ENCODE measurements at places on chromosomes 1 and 21.

DNA sequence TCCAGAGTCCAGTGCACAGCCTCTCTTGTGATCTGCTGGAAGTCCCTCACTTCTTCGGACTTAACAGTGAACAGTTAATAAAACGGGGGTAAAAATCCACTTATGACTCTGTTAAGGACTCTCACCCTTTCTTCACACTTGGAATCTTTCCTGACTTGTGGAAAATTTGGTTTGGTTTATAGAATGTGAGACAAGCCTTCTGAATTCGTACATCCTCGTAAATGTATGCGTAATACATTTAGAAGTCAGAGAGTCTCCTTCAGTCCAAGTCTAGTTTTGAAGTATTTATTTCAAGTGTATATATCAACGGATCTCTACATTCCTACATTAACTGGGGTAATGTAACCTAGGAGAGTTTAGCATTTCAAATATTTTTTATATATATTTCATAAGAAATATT, 270.4 kb downstream of the KCNJ6 start:
- DNase-seq = no peak

DNA sequence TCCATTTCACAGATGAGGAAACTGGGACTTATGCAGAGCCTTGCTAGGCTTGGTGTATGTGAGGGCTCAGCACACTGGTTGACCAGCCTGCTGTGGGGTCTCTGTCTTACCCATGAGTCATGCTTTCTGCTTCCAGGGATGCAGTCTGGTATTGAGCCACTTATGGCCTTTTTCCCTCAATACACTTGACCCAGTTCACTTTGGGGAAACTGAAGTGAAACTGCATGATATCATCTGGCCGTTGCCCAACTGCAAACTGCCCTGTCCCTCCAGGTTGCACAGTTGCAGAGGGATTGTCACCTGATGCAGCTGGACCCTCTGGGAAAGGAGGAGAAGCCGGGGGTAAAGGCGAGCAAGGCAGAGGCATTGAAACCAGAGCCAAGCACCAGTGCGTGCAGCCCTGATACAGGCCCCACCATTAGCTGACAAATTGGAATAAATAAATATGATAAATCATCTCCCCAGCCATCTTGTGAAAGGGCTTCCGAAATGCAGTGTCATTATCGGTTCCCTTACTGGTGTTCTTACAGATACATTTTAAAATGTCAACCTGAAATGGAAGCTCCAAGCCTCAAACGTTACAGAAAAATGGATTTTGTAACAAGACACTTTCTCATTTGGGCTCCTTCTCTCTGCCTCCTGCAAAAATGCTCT, 39.3 kb upstream of the DUSP10 start:
- DNase-seq = peak; percentile 36

DNA sequence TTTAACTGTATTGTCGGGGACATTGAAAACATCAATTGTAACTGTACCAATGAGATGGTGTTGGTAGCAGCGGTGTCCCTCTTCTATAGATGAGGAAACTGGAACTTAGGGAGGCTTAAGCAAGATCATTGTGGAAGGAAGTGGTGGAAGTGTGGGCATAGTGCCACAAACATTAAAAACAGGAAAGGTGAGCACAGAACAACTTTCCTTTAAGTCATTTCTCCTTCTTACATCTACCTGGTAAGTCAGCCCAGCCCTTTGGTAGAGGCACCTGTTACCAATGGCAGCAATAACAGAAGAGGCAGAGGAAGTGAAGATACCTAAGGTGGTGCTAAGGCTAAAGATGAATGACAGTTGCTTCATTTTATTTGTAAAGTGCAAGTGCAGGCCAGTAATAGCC, 12.0 kb upstream of the CTSS start:
- DNase-seq = no peak

GRCh38 chr1:175198332-175198731, 5.8 kb upstream of the KIAA0040 start:
- no peak for DNase-seq

- no peak for DNase-seq
Measured at GRCh38 chr1:90993245-90993644, 28.6 kb downstream of the ZNF644 start.

- DNase-seq = no peak
Measured at GRCh38 chr1:100321506-100321905, 30.8 kb upstream of the CDC14A start.

DNA sequence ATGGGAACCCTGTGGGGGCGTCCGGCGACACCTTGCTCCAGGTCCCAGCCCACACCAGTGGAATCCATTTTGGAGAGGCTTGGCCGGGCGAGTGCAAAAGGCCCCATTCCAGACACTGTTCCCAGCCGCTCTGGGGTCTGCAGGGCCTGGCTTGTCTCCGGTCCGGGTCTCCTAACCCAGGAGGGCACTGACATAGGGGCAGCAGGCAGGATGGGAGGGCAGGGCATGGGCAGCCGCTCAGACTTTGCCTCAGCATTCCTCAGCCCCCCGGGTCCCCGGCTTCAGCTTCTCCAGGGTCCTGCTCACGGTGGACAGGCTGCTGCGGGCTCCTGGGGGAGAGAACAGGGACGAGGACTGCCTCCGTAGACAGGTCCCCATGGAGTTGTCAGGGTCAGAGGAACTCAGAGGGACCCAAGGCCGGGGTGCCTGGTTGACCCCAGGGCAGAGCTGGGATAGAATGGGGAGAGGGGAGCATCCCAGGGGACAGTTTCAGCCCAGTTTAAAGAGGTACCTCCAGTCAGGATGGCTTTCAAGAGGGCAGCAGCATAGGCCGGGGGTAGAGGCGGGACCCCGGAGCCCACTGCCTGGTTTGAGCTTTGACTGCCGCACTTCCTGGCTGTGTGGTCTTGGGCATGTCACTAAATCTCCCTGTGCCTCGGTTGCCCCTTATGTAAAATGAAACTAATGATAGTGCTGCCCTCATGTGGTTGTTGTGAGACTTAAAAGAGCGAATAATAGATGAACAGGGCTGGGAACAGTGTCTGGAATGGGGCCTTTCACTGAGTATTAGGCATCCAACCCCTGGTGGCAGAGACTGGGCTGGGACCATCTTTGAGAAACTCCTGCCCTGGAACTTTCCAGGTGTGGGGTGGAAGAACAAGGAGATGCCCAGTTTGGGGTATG, 3.7 kb downstream of the KNCN start:
- no peak for DNase-seq

- DNase-seq = no peak
Measured at GRCh38 chr1:156320560-156320959, 17.5 kb downstream of the CCT3 start.

- DNase-seq = no peak
Measured at GRCh38 chr1:204131978-204132377, 19.9 kb downstream of the ETNK2 start.

DNA sequence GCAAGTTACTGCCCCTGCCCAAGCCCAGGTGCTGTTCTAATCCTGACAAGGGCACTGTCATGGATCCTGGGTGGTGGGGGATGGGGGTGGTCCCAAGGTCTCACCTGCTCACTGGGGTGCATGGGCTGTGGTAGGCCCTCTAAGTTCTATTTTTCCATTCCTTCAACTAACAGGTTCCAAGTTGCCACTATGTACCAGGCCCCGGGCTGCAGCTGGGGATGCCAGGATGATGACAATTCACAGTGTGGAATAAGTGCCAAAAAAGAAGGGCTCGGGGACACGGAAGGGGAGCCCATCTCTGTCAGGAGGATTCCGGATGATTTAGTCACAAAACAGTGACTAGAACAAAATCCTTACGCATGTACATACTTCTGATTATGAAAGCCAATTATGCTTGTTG, 76.0 kb downstream of the STUM start:
- DNase-seq = no peak

DNA sequence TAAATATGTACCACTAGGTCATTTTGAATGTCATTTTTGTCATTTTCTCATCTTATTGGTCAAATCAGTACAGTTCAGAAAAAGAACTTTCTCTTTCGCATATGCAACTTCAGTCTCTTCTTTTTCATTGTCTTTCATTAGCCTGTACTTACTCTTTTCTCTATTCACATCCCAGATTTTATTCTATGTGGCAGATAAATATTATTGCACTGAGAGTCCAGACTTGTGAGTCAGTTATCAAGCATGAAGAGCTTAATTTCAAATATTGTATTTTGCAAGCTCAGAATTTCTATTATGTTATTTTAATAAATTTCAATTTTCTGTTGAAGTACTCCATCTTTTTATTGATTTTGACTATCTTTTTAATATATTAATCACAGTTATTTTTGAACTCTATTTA, 105.2 kb upstream of the PALMD start:
- no peak for DNase-seq

- DNase-seq = peak; percentile 26
Measured at GRCh38 chr1:203440771-203441170, 34.8 kb upstream of the PRELP start.

DNA sequence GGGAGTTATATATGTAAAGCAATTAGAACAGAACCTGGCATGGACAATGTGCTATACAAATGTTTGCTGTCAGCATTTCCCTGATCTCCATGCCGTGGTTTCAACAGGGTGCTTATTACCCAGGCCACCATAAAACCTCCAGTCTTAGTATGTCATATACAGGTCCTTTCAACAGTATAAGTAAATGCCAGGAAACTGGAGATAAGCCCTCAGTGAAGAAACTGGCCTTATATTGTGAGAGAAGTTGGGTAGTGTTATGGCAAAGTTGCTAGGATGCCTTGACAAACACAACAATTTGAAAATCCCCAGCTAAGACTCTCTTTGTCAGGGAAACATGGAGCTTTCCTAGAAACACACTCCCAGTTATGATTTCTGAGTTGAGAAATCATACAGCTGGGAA, 850.2 kb upstream of the ADAMTS5 start:
- no peak for DNase-seq

GRCh38 chr1:221641811-221642210, 100.1 kb downstream of the DUSP10 start:
- no peak for DNase-seq

DNA sequence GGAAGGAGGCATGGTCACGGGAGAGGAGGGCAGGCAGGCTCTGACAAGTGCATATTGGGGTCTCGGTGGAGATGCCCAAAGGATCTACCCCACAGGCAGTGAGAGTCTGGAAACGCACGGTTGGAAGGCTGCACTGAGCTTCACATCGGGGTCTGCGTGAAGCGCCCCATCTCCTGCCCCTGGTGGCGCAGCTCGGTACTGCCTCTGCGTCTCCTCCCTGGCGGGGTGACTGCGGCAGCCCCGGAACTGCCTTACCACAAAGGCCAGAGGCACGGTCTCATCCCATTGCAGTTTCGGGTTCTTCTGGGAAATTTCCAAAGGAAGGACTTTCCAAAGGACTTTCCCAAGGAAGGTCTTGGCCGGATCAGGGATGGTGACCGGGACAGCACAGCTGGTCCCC, 69.2 kb upstream of the AJAP1 start:
- DNase-seq = no peak

DNA sequence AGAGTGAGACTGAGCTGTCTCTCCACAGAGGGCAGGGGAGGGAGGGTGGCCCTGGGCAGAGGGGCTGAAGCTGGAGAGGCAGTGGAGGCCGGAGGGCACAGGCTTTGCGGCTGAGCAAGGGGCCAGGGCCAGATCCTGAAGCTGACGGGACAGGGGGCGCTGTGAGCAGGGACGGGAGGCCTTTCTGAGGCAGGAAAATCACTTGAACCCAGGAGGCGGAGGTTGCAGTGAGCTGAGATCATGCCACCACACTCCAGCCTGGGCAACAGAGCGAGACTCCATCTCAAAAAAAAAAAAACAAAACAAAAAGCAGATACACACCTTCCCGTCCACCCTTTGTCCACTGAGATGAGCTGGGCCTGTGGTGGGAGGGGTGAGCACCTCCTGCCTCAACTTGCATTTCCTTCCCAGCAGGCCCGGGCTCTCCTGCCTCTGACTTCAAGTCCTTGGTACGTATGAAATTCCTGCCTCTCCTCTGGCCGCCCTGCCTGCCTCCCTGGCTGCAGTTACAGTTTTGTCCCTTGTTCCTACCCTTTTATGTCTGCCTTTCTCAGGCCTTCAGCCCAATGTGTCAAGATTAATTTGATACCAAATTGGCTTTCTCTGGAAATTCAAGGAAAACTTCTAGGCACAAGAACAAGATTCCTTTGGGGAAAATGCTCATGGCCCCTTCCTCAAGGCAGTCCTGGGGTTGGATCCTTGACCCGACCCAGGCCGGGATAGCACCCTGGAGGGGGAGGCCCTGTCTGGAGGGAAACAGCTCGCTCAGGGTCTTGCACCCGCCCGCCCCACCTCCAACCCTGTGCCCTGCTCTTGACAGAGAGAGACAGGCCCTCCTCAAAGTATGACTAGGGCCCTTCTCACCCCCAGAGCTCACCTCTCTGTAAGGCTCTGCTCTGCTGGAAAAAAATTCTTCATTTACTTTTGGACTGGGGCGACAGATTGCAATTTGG, 11.2 kb upstream of the ADAMTSL4 start:
- no peak for DNase-seq

GRCh38 chr1:244084763-244085162, 33.7 kb downstream of the ZBTB18 start:
- DNase-seq = no peak

DNA sequence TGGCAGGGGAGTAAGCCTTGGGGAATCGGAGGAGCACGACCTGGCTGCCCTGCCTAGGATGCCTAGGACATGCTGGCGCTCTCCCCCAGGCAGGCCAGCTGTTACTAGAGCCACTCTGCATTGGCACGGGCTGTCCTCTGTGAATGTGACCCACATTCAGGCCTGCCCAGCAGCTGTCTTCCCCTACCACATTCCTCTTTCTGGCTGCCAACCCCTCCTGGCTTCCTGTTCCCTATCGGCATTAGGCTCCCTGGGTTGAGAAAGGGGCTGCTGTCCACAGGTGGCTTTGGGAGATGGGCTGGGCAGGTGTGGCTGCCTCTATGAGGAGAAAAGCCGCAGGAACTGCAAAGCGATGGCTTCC, 2.3 kb upstream of the NFASC start:
- no peak for DNase-seq

- no peak for DNase-seq
Measured at GRCh38 chr1:22930240-22930912, 42.3 kb downstream of the LACTBL1 start.

DNA sequence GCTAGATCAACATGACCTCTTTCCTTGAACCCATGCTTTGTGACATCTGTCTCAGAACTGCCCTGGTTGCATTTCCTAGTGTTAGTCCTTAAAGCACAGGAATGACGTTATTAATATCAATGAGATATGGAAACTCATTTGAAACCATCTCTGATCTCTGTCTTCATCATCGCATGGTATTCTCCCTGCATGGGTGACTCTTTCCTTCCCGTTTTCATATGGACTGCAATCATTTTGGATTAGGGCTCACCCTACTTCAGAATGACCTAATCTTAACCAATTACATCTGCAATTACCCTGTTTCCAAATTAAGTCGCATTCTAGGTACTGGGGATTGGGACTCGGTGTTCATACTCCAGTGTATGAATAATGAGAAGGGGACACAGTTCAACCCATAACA, 41.7 kb upstream of the DISC1 start:
- no peak for DNase-seq

GRCh38 chr1:22883406-22883805, 89.3 kb downstream of the LACTBL1 start:
- no peak for DNase-seq

- no peak for DNase-seq
Measured at GRCh38 chr1:80987106-80987505, 813.6 kb upstream of the ADGRL2 start.

GRCh38 chr1:220336391-220337031, 64.3 kb upstream of the RAB3GAP2 start:
- DNase-seq = no peak

- no peak for DNase-seq
Measured at GRCh38 chr1:227685807-227686206, 49.3 kb downstream of the JMJD4 start.

Data from CD4-positive, alpha-beta T cell treated with Interferon gamma for 1 hour (primary cell).